Activated T-helper 17 cell treated with anti-CD3 and anti-CD28 coated beads, Interleukin-2, amount 50 U/mL, for 72 hours (primary cell): ENCODE measurements at places on chromosomes 3 and 15.

GRCh38 chr3:35678643-35679161 is 39.4 kb downstream of the ARPP21 start:
- no peak for ATAC-seq

DNA sequence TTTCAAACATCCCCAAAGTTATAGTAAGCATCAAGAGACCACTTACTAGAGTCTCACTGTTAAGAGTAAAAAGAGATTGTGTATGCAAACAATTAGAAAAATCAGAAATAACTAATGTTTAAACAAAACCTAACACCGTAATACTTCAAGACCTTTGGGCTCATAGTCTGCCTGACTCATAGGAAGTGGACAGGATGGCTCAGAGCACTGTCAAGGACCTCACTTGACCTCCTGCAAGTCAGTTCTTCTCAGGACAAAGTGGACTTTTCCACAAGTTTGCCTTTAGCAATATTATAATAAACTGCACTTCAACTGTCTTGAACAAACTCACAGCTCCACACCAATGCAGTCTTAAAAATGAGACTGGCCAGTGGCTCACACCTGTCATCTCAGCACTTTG is 34.8 kb downstream of the IL12A start:
- ATAC-seq: no peak

GRCh38 chr3:125054449-125055329 is 1.1 kb downstream of the HEG1 start:
- ATAC-seq: peak; percentile 18

- ATAC-seq: no peak
Observed at GRCh38 chr15:83698294-83698693, 44.4 kb downstream of the ADAMTSL3 start.

DNA sequence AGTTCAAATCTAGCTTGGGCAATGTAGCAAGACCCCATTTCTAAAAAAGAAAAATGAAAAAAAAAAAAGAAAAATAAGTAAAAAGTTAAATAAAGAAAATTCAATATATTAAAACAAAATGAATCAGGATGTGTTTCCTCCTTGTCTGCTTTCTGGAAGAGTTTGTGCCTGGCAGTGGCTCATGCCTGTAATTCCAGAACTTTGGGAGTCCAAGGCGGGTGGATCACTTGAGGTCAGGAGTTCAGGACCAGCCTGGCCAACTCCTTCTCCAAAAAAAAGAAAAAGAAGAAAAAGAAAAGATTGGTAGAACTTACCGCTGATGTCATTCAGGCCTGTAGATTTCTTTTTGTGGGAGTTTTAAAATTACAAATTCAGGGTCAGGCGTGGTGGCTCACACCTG is 36.8 kb downstream of the DAG1 start:
- no peak for ATAC-seq

DNA sequence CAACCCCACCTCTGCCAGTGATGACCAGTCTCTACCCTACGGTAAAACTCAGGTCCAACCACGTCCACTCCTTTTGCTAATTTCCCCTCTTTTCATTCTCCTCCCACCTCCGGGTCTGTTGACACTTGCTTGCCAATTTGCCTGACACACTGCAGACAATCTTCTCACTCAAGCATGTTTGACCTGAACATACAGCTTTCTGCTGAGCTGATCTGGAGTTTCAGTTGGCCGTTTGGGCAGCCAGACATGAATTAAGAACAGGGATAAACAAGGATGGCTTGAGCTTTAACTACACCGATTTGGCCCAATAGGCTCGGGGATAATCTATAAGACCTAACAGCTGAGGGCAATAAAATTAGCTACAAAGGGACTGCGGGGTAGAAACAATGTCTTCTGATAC is 758.6 kb upstream of the CFAP20DC start:
- ATAC-seq: no peak

DNA sequence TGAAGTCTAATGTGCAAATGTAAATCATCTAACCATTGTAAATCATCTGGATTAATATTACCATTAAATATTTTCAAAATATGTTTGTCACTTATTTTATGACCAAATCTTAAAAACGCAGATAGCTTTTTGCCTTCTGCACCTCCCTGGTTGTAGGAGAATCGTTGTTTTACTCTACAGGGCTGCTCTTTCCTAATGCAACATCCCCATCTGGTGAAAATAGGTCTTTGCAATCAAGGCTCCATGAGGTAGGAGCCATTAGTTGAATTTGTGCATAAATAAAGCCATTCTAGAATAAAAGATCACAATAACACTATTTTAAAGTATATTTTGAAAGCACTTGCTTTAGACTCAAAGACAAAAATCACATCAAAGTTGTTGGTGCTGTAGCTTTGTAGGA is 535.6 kb upstream of the AGTR1 start:
- no peak for ATAC-seq

DNA sequence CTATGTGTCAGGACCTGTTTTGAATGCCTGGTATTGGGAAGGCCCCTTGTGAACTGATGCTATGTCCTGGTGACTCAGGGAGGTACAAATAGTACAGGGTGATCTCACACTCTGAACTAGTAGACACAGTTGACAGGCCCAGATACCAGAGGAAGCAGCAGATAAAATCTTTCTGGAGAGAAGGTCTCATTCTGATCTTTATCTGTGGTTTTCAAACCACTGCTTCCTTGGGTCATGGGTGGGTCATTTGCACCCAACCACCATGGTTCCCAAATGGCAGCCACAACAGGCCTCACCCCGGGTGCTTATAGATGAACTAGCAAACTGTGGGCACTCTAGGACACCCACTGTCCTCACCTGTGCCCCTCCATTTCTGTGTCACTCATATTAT is 43.4 kb downstream of the PXYLP1 start:
- peak; percentile 97 for ATAC-seq

GRCh38 chr3:160001148-160001760 is 12.6 kb downstream of the IL12A start:
- ATAC-seq: no peak

- ATAC-seq: peak; percentile 68
Observed at GRCh38 chr3:5314897-5315296, 127.4 kb downstream of the EDEM1 start.

- no peak for ATAC-seq
Observed at GRCh38 chr15:64249406-64249805, 86.6 kb upstream of the PPIB start.

- ATAC-seq: no peak
Observed at GRCh38 chr3:47010111-47010712, 30.7 kb downstream of the NBEAL2 start.

GRCh38 chr3:174417573-174417972 is 441.6 kb upstream of the NAALADL2 start:
- ATAC-seq: no peak

- ATAC-seq: no peak
Observed at GRCh38 chr3:127050733-127051132, 67.8 kb downstream of the PLXNA1 start.

GRCh38 chr3:196604548-196604947 is 34.9 kb upstream of the NRROS start:
- ATAC-seq: peak; percentile 38

- ATAC-seq: no peak
Observed at GRCh38 chr3:154131830-154132229, 10.6 kb downstream of the ARHGEF26 start.

DNA sequence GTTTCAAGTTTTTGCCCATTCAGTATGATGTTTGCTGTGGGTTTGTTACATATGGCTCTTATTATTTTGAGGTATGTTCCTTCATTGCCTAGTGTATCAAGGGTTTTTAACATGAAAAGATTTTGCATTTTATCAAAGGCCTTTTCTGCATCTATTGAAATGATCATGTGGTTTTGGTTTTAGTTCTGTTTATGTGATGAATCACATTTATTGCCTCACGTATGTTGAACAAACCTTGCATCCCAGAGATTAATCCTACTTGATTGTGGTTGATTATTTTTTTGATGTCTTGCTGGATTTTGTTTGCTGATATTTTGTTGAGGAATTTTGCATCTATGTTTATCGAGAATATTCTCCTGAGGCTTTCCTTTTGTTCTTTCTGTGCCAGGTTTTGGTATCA is 39.4 kb downstream of the TMCO5A start:
- ATAC-seq: no peak

GRCh38 chr3:169362301-169362700 is 301.2 kb downstream of the MECOM start:
- no peak for ATAC-seq

DNA sequence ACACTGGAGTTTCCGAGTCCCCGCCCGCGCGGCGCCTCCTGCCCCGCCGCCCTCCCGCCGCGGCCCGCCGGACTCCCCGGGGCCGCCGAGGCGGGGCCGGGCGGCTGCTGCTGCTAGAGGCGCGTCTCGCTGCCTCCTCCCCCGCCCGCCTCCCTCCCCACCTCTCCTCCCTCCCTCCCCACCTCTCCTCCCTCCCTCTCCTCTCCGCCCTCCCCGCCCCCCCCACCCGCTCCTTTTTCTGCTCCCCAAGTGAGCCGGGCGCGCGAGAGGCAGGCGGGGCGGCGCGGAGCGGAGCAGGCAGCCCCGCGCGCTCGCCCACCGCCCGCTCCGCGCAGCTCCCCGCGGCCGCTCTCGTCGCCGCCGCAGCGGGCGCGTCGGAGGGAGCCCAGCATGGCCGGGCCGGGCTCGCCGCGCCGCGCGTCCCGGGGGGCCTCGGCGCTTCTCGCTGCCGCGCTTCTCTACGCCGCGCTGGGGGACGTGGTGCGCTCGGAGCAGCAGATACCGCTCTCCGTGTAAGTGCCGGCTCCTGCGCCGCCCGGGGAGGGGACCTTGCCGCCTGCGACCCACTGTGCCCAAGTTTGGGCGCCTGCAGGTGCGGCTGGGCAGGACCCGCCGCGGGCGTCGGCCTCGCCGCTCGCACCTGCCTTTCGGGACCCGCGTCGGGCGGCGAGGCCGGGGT is at the start of gene CACNA2D3:
Gene CACNA2D3 (plus strand): TSS at position 229 of the 679 bp plus-strand sequence.
- ATAC-seq: no peak

DNA sequence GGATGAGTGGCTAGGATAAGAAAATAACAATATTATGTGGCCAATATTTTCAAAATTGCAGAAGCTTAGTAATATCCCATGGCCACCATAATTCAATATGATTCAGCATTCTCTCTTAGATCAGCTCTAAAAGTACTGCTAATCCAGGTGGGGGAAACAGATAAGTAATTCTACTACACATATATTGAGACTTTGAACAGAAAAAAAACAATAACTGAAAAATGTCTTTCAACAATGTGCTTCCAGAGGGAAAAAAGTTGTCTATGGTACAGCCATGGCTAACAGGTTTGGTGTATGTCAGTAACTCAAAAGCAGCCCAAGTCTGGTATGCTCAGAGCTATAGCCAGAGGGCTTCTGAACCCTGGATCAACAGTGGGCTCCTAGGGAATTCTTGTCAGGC is 42.4 kb upstream of the PPIB start:
- ATAC-seq: no peak
